ENCODE measurements at places on chromosomes 5 and 9.

- DNase-seq = no peak
Measured at GRCh38 chr5:14054965-14055963, 87.9 kb upstream of the TRIO start.

DNA sequence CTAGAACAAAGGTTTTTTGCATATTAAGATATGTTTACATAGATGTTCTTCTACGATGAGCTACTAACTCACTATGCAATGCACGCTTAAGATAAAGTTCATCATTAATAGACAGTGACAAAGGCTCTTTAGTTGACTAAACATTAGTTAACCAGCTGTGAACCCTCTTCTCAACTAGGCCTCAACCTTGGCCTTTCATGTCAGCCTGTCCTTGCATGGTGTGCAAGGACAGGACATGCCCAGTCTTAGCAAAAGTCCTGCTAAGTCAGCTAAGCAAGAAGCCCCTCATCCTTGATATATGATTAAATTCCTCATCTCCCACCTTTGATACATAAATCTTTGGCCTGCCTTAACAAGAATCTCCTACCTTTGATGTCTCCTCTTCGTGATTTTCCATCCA is 50.9 kb downstream of the PLPP1 start:
- DNase-seq = no peak

GRCh38 chr9:86713470-86713869 is 233.8 kb downstream of the GAS1 start:
- peak; percentile 54 for DNase-seq

DNA sequence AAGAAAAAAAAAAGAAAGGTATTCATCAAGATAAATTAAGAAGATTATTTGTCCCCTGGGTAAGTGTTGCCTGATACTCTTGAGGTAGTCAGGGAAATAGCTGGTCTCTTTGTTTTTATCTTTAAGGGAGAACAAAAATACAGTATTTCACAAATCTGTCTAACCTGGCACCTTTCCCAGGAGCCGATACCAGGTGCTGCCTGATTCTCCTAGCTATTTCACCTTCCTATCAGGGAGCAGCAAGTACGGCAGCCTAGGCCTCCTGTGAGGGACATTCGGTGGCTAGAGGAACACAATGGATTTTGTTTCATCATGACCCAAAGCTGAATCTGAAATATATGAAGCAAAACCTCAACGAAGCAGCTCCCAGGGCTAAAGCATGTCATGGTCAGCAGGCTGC is 86.0 kb downstream of the TARS1 start:
- no peak for DNase-seq

DNA sequence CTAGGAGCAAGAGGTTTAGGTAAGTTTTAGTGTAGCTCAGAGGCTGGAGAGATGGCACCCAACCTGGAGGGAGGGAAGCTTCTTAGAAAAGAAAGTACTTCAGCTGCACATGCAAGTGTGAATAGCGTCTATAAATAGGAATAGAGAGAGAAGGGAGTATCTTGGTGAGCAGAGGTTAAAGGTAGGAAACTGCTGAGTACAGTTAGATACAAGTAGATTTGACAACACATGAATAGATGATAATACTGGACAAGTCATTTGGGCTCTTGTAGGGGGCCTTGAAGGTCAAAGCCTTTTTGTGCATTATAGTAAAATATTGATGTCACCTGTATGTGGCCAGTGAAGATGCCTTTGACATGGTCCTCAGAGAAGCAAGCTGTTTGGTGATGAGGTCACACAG is 34.2 kb downstream of the ANP32B start:
- DNase-seq = no peak

DNA sequence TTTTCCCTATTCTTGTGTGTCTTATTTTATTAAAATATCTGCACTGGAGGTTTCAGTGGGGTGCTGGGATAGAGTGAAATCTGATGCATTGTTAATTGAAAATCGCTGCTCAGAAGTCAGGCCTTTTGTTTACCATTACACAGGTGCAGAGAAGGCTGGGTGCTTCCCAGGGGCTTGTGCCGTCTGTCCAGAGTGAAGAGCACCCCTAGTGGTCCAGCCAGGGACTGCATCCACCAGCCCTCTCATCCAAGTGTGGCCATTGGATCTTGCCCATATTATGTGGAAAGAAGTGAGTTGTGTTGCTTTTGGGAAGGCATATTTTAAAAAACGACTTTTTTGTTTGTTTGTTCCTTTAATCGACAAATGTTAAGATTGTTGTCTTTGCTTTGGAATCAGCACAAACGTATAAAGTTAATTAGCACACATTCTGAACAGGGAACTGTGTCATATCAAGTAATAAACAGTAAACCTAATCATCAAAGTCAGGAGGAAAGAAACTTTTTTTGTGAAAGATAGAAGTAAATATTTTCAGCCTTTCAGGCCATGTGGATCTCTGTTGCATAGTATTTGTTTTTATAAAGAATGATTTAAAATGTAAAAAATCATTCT is 315.6 kb downstream of the MTRR start:
- DNase-seq = no peak

GRCh38 chr9:134655586-134656333 is 14.2 kb downstream of the COL5A1 start:
- DNase-seq = no peak

DNA sequence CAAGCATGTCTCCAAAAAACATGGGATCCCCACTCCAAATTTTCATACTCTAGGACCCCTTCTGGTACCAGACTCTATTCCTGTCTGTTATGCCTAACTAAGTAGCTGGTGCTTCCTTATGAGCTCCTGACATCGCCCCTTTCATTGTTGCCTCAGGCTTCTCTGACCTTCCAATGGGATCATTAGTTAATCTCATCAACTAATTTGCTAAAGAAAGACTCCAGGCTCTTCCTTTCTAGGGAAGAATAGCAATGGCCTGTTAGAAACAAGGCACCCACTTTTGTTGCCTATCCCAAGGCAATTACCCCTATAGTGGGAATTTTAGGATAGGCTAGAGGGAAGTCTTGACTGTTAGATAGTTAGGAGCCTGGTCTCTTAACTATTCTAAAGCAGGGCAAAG is 369.5 kb downstream of the MLLT3 start:
- no peak for DNase-seq

DNA sequence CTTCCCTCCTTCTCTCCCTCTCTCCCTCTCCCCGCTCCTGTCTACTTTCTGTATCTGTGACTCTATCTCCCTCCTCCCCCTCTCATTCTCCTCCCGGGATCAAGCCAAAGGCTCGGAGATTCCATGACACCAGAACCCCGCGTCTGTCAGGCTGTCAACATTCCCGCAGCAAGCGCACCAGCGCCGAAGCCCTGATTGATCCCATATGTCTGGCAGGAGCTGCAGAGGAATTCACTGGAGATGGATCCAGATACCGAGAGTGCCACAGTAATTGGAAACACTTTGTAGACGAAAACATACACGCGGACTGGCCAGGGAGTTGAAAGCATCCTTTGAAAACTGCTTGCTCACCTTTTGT is 300 bp upstream of the SVEP1 start:
- DNase-seq = no peak

DNA sequence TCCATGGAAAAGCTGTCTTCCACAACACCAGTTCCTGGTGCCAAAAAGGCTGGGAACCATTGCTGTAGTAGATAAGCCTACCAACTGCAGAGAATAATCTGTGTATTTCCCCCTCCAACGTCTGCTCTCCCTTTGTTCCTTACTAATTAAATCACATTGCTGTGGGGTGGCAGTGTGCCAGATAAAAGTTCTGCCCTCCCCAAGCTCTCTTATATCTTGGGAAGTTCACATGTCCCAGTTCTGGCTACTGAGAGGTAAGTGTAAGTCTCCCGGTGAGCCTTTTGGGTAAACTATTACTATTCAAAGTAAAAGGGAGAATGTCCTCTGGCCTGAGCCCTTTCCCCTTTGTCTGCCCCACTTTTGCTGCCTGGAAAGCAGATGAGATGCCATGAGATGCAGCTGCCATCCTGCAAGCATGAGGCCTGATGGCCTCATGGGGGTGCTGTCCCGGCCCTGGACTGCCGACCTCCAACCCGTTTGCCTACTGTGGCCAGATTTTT is 14.7 kb downstream of the ENC1 start:
- DNase-seq = no peak

DNA sequence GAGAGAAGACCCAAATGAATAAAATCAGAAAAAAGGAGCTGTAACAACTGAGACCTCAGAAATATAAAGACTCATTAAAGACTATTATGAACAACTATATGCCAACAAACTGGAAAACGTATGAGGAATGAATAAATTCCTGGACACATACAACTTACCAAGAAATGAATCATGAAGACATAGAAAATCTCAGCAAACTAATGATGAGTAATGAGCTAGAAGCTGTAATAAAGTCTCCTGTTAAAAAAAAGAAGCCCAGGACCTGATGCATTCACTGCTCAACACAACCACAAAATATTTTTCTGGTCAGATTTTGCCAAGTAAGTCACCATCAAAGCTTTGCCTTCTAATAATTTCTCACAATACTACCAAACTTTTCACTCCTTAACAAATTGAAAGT is 666.7 kb downstream of the LRRC70 start:
- DNase-seq = no peak

DNA sequence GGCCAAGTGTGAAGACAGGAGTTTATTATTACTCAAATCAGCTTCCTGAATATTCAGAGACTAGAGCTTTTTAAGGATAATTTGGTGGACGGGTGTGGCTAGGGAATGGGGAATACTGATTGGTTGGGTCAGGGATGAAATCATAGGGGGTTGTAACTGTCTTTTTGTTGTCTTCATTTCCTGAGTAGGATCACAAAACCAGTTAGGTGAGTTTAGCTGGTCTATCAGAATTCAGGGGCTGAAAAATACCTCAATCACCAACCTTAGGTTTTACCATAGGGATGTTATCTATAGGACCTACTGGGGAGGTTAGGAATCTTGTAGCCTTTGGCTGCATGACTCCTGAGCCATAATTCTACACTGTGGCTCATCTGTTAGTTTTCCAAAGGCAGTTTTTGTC is 235.8 kb downstream of the YTHDC2 start:
- no peak for DNase-seq

DNA sequence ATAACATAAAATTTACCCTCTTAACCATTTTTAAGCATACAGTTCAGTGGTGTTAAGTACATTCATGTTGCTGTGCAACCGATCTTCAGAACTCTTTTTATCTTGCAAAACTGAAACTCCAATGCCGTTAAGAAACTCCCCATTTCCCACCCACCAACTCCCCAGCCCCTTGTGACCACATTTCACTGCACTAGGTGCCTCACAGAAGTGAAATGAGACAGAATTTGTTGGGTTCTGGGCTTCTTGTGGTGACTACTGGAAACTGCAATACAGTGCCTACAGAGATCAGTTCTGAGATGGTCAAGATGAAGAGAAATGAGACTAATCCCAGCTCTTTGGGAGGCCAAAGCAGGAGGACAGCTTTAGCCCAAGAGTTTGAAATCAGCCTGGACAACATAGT is 202.1 kb upstream of the SLC30A5 start:
- no peak for DNase-seq

DNA sequence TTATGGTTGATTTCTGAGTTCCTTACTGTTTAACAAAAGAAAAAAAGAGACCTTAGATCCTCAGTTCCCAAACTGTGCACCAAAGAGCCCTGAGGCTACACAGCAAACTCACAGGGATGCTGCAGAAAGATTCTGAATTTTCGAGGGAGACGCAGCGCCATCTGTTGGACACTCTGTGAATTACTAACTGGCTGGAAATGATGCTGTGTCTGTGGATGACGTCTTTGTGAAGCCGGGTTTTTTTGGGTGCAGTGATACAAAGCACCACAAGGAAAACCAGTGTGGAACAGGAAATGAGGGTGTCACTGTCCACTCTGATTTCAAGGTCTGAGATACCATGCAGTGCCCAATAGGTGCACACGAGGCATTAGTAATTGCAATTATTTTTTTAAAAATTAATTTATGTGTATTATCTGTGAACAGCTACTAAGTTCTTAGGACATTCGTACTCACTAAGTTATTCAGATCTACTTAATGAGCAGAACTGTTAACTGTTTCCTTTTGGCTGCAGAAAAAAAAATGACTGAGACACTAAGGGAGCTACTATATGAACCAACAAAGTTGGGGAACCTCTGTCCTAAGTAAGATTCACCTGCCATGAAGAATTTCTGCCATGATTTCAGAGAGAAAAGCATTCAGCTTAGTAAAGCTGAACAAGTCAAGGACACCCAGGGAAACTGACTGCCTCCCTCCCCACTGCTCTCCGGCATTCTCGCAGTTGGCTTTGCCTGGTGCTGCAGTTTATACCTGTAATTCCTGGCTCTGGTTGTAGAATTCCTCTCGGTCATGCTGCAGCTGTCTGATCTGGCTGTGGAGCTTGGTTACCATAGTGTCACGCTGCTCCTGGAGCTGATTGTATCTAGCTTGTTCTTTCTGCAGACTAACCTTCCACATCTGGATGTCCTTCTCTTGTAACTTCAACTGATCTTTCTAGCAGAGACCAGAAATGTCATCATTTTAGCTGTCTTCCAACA is 23.4 kb downstream of the SPACA9 start:
- peak; percentile 61 for DNase-seq

GRCh38 chr5:7662289-7662688 is 188.6 kb downstream of the CFAP90 start:
- no peak for DNase-seq

- DNase-seq = no peak
Measured at GRCh38 chr9:101758304-101758930, 20.0 kb upstream of the GRIN3A start.

GRCh38 chr5:122077366-122078115 is 518 bp downstream of the LOX start:
- no peak for DNase-seq

DNA sequence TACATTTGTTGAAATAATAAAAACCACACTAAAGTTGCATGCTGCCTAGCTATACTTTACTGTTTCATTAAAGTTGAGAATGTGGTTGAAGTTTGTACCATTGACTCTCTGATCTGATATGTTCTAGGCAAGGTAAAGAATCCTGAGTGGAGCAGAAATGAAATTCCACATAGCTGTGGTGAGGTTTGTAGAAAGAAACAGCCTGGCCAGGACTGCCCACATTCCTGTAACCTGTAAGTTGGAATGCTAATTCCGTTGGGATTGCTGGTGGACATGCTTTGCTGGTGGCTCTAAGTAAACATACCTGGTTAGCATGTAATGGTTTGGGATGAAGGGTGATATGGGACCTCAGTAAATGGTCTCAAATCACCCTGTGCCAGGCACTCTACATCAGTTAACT is 16.8 kb downstream of the NFX1 start:
- no peak for DNase-seq

DNA sequence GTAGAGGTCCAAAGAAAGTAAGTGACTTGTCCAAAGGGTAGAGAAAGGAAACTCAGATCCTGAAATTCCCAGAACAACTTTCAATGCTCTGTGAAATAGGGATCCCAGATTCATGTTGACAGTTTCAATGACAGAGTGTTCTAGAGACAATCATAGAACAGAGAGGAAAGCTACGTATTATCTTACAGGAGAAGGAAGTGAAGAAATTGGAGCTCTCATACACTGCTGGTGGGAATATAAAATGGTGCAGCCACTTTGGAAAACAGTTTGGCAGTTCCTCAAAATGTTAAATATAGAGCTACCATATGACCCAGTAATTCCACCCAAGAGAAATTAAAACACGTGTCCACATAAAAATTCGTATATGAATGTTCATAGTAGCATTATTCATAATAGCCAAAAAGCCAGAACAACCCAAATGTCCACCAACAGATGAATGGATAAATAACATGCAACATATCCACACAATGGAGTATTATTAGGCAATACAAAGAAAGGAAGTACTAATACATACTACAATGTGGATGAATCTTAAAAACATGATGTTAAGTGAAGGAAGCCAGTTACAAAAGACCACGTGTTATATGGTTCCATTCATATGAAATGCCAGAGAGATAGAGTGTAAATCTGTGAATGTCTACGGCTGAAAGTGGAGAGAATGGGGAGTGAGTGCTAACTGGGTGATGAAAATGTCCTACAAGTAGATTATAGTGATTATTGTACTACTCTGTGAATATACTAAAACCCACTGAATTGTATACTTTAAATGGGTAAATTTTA is 197.1 kb downstream of the NTRK2 start:
- no peak for DNase-seq

Measured in non-pigmented ciliary epithelial cell (primary cell).